ENCODE measurements at places on chromosomes 1 and 21.

DNA sequence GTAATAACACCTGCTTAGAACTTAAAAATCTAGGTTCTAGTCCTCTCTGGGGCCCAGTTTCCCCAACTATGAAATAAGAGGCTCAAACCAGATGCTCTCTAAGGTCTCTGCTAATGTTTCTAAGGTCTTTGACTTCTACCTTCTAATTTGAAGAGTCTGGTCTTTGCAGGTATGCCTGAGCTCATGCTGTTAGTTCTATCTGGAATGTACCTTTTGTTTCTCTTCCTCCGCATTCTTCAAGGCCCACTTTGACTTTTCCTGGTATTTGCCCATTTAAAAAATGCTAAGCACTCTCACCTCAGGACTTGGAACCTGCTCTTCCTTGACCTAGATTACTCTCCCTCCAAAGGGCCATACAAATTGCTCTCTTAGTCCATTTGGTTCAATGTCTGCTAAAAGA lies 13.5 kb downstream of the SLC35D1 start:
- DNase-seq: no peak

- DNase-seq: no peak
These were observed 169.4 kb downstream of the GABPA start for GRCh38 chr21:25904044-25904695.

DNA sequence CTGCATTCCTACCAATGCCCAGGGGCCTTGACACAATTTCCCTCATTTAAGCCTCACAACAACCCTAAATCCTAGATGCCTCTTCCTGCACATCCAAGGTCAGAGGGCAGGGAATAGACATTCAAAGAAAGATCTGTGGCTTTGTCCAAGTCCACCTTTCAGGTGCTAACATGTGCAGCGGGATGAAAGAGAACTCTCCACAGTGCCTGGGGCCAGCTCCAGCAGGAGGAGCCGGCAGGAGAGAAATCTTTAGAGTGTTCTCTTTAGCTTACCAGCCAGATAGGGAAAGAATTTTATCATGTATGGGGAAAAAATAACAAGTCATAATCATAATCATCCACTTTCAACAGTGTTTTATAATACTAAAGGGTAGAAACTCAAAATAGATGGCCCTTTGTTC lies 319.7 kb downstream of the MATN1 start:
- DNase-seq: no peak

- no peak for DNase-seq
These were observed 329.2 kb upstream of the C1orf87 start for GRCh38 chr1:60402816-60403215.

DNA sequence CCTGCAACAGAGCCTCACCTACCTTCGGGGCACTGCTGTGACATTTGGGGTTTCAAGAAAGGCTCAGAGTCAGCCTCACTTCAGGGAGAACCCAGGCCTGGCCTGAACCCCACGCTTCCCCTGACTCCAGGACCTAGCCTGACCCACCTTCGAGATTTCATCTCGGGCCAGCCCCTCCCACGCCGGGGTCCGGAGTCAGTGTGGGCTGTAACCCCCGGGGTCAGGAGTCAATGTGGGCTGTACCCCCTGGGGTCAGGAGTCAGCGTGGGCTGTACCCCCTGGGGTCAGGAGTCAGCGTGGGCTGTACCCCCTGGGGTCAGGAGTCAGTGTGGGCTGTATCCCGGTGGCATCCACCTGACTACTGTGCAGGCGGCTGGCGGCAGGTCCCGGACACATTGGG lies 183.0 kb upstream of the RAB4A start:
- no peak for DNase-seq

GRCh38 chr1:221606256-221606655 lies 135.6 kb downstream of the DUSP10 start:
- no peak for DNase-seq

GRCh38 chr1:116273042-116273783 lies 99.8 kb upstream of the ATP1A1 start:
- no peak for DNase-seq

- DNase-seq: no peak
These were observed 6.5 kb downstream of the WARS2 start for GRCh38 chr1:119133987-119134386.

DNA sequence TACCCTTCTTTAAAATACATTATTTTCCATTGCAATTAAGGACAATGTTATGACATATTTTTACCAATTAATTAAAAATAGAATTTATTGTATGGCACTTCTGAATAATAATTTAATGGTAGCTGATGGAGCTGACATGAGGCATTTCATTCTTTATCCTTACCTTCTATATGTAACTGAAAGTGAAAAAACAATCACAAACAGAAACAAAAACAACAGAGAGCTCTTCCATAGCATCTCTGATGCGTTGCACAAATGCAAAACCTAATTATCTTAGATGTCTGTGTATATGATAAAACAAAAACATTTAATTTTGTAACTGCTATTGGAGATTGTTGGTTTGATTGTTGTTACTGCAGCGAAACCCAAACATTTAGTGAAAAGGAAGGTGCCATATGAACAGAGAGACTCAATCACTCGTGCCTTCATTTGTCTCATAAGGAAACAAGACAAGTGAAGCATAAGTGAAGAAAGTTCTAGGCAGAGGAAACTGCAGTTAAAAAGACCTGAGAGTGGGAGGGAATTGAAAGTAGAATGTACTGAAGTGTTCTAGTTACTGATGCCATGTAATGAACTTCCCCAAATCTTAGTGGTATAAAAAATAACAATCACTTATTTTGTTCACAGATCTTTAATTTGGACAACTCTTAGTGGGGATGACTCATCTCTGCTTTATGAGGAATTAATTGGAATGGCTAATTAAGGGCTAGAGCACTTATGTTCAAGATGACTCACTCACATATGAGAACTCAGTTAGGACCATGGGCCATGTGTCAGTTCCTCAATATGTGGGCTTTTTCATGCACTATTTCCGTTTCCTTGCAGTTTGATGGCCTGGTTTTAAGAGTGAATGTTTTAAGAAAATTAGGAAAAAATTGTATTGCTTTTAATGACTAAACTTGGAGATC lies 245.0 kb upstream of the OLFM3 start:
- DNase-seq: no peak

- DNase-seq: no peak
These were observed 33.2 kb upstream of the BTG2 start for GRCh38 chr1:203271962-203272632.

DNA sequence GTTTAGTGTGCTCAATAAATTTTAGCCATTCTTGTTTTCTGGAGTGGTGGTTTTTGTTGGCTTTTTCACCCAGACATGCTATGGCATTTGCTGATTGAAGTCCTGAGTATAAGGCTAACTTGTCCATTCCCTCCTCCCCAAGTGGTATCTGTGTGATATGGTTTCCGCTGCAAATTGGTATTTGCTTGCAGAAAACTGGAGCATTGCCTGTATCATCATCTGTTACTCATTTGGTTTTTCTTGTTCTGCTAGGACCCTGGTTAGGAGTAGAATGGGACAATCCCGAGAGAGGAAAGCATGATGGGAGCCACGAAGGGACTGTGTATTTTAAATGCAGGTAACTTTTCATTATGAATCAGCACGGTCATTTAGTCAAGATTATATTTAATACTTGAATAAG lies 34.0 kb downstream of the TBCE start:
- no peak for DNase-seq

DNA sequence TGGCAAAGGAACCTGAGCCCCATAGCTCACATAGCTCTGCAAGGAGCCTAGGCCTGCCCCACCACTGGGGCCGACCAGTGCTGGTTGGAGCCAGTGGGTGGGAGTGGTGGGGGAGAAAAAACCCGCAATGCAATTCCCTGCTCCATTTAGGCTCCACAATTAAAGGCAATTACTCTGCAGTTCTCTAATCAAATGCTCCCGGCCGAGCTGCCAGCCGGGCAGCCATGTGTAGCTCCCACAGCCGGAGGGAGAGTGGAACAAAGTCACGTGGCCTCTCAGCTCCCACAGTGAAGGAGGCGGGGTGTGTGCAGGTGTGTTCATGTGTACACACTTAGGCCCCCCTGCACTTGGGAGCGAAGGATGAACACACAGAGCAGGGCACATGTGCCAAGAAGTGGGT lies 81.6 kb downstream of the KIRREL1 start:
- no peak for DNase-seq

GRCh38 chr1:244445320-244446181 lies 6.2 kb downstream of the ADSS2 start:
- DNase-seq: no peak

- no peak for DNase-seq
These were observed 20.9 kb upstream of the AGL start for GRCh38 chr1:99829269-99829668.

DNA sequence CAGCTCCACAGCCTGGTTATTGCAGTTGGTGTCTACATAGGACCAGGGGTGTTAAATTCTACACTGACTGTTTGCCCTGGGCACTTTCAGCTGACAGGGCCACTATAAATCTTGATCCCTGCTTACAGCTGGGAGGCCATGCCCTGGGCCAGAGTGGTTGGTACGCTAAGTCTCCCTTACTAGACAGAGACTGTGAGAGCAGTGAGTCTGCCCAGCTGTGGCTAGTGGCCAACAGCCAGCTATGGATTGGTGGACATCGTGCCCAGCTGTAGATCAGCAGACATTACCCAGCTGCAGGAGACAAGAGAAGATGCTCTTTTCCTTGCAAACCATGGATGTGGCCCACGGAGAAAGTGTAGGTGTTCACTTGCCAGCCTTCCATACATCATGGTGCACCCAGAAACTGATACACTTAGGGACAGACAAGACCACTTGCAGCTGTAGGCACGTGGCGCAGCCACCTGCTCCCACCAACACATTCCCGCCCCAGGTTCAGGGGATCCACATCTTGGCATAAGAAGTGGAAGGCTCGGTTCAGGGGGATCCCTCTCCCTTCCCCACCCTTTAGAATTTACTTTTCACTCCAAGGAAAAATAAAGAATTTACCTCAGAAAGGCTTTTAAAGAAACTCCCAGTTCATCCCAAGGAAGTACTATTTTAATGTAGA lies 16.4 kb upstream of the PAX7 start:
- no peak for DNase-seq

DNA sequence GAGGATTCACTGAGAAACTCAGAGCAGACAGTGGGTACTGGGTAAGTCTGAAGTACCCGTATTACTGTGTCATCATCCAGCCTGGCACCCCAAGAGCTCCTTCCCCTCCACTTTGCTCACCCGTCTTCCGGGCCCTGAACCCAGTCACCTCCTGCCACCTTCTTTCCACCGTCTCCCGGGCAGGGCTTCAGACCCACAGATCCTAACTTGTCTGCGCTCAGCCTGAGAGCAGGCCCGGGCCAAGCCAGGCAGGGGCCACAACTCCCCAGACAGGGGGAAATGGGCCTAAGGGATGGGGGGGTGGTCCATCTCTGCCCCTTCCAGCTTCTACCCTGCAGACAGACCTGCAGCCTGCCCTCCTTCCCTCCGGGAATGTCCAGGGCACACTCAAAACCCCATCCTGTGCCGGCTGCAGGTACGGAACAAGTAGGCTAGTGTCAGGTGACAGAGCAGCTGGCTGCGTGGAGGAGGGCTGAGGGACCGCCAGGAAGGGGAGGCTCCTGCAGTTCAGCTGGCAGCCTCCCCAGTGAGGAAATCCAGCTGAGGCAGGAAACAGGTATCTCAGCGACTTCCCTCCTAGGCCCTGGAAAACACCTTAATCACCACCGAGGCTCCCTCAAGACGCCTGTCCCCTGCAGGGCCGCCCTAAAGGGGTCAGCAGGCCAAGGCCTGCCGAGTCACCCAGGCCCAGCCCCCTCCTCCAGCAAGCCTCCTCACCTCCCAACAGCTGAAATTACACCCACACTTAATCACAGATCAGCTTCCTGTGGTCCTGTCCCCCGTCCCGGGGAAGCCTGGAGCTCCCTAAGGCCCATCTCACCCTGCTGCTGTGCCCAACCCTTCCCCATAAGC lies 3.5 kb downstream of the HSPG2 start:
- DNase-seq: no peak

DNA sequence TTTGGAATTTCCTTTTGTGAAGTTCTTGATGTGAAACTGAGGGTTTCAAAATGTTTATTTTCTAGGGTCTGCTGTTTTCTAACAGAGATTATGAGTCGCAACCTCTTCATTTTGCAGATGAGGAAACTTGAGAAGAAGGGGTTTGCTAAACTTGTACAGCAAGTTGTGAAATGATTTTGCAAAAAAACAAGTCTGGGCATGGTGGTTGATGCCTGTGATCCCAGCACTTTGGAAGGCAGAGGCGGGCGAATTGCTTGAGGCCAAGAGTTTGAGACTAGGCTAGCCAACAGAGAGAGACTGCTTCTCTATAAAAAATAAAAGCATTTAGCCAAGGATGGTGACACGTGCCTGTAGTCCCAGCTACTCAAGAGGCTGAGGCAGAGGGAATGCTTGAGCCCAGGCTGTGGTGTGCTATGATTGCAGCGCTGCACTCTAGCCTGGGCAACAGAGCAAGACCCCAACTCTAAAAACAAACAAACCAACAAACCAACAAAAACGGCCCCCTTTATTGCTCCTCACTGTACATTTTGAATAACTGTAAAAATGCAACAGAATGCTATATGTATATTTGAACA lies 9.9 kb downstream of the TRIM67 start:
- DNase-seq: no peak

DNA sequence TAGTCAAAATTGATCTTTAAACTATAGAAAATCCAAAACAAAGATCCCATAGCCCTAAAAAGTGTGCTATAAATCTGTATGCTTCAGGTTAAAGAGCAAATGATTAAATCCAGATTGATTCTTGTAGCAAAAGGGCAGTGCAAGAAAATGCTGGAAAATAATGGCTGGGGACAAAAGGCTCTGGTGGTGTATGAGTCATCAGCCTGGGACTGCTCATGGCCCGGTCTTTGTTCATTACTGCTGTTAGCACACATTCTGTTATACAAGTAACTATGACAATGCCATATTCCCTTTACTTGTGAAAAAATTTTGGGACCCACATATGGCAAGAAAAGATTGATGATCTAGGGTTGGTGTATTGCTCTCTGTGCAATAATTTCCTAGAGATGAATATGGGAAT lies 89.1 kb downstream of the RWDD3 start:
- no peak for DNase-seq

- no peak for DNase-seq
These were observed 344.3 kb downstream of the DUSP10 start for GRCh38 chr1:221397606-221398005.

DNA sequence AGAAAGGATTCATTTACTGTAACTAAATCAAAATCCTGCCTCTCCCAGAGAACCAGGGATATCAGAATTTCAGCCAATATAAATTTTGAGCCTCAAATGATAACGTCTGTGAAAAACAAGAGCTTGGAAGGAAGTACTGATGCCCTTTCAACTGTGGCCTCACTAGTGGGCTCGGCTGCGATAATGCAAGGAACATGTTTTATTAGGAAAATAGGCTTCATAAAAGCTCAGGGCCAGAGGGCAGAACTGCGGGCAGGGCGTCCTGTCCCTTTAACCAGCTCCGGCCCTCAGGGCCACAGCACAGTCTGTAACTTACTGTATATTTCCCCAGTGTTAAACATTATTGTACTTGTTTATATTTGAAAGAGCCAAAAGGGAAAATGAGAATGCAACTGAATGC lies 122.0 kb downstream of the PEX14 start:
- DNase-seq: no peak

Data from Karpas-422 (cell line).